ENCODE measurements at places on chromosomes 11 and 22. TPM values are rescaled to one million over a fixed set of nuclear protein-coding genes. Genes with fewer than 3 reads are reported as not detected.

GRCh38 chr11:111393096-111393495 is 14.0 kb upstream of the POU2AF1 start:
- peaks cover 13% of the 10 kb centered on the region for H3K4me1 ChIP-seq
- H3K27me3 ChIP-seq = peaks cover 2% of the 10 kb centered on the region
- H3K4me3 ChIP-seq = no peak overlapping the region
- DNase-seq = no peak

DNA sequence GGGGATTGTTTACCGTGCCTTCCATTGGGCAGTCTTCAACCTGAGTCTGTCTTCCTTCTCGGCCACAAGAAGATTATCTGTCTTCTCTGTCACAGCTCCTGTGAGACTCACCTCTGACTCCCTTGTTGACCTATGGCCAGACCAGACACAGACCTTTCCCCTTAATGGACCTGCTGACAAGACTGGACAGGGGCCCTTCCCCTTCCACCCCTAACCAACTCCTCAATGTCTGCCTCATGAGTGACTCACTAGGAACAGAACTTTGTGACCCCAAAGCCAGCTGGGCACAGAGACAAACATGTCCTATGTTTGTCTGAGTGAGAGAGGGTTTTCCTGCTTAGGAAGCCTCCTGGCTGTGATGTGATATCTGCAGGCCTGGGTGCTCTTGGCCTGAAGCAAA is 405.0 kb downstream of the BRD1 start:
- no peaks in the 10 kb centered on the region for H3K36me3 ChIP-seq
- H3K4me3 ChIP-seq = no peak overlapping the region
- peaks cover 2% of the 10 kb centered on the region for H3K27me3 ChIP-seq
- no peak overlapping the region for H3K27ac ChIP-seq
- no peak for DNase-seq
- H3K4me1 ChIP-seq = no peaks in the 10 kb centered on the region

GRCh38 chr11:1767399-1768140 is 3.8 kb upstream of the CTSD start:
- DNase-seq = no peak
- H3K27me3 ChIP-seq = no peaks in the 10 kb centered on the region
- no peaks in the 10 kb centered on the region for H3K36me3 ChIP-seq
- no peak overlapping the region for H3K4me3 ChIP-seq
- peaks cover 21% of the 10 kb centered on the region for H3K4me1 ChIP-seq

GRCh38 chr11:122028545-122028944 is 87.5 kb downstream of the BLID start:
- no peak for DNase-seq
- H3K27ac ChIP-seq = no peak overlapping the region
- H3K4me1 ChIP-seq = no peaks in the 10 kb centered on the region
- no peak overlapping the region for H3K4me3 ChIP-seq
- no peaks in the 10 kb centered on the region for H3K36me3 ChIP-seq
- peaks cover 2% of the 10 kb centered on the region for H3K27me3 ChIP-seq

DNA sequence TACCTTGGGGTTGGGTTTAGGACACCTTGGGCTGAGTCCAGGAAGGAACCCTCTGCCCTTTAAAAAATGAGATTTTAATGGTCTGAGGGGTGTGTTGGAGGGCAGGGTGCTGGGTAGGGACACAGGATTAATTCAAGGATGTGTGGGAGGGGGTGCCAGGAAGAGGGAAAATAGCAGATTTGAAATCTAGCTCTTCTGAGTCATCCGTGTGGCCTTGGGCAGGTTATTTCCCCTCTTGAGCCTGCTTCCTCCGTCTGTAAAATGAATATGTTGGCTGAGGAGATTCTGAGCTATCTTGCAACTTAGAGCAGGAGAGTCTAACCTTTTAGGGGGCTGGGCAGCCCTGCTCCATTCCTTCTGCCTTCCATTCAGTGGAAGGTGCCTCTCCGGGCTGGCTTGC is 3.0 kb downstream of the TSPAN18 start:
- peaks cover 36% of the 10 kb centered on the region for H3K4me1 ChIP-seq
- no peak for DNase-seq
- H3K27ac ChIP-seq = no peak overlapping the region
- peaks cover 17% of the 10 kb centered on the region for H3K27me3 ChIP-seq

- no peak overlapping the region for H3K4me3 ChIP-seq
- H3K36me3 ChIP-seq = peaks cover 27% of the 10 kb centered on the region
- H3K4me1 ChIP-seq = no peaks in the 10 kb centered on the region
- DNase-seq = no peak
Measured at GRCh38 chr22:46696229-46696518, 41.9 kb downstream of the CERK start.

- DNase-seq = no peak
- H3K36me3 ChIP-seq = peaks cover 58% of the 10 kb centered on the region
- H3K4me1 ChIP-seq = peaks cover 55% of the 10 kb centered on the region
- no peaks in the 10 kb centered on the region for H3K27me3 ChIP-seq
Measured at GRCh38 chr11:83162377-83162776, 5.4 kb downstream of the PCF11 start.

- no peaks in the 10 kb centered on the region for H3K36me3 ChIP-seq
- DNase-seq = no peak
- no peaks in the 10 kb centered on the region for H3K4me1 ChIP-seq
- H3K27me3 ChIP-seq = no peaks in the 10 kb centered on the region
- no peak overlapping the region for H3K27ac ChIP-seq
Measured at GRCh38 chr22:34096770-34097169, 176.5 kb upstream of the LARGE1 start.

- no peaks in the 10 kb centered on the region for H3K36me3 ChIP-seq
- no peak for DNase-seq
- H3K27me3 ChIP-seq = no peaks in the 10 kb centered on the region
- H3K4me3 ChIP-seq = no peak overlapping the region
- no peak overlapping the region for H3K27ac ChIP-seq
Measured at GRCh38 chr22:43479301-43479950, 67.6 kb downstream of the MPPED1 start.

DNA sequence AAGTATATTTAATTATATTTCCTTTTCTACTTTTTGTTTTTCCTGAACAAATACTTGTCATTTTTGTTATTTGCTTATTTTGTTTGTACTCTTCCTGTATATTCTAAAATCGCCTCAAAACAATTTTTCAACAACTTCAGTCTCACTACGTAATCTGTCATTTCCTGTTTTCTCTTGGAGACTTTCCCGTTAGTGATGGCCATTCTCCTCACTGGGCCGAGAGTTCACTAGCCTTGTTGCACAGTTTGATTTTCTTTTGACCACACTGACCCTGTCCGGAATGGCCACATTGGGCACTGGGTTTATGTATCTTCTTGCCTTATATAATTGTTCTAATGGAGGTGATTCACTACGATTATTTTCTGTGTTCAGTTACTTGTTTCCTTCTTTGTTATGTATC is 726.1 kb downstream of the FAM181B start:
- H3K27ac ChIP-seq = no peak overlapping the region
- no peaks in the 10 kb centered on the region for H3K36me3 ChIP-seq
- no peak overlapping the region for H3K4me3 ChIP-seq

DNA sequence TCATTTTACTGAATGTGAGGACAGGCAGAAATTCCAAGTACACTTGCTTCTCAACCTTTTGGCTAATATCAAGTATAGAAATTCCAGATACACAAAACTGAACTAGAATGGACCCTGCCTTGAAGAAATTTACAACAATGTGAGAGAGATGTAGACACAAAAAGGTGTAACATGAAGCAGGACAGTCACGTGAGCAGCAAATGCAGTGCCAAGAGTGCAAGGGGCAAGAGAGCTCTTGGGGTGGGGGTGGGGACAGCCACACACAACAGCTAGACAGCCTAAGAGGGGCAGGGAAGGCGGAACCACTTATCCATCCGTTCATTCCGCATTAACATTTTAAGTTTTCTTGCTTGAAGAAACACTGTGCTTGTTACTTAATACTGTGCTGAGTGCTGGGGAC is 28.9 kb downstream of the PLEKHA7 start:
- H3K36me3 ChIP-seq = no peaks in the 10 kb centered on the region
- H3K27me3 ChIP-seq = peaks cover 3% of the 10 kb centered on the region
- peaks cover 29% of the 10 kb centered on the region for H3K4me1 ChIP-seq
- H3K4me3 ChIP-seq = no peak overlapping the region
- H3K27ac ChIP-seq = no peak overlapping the region
- DNase-seq = no peak

DNA sequence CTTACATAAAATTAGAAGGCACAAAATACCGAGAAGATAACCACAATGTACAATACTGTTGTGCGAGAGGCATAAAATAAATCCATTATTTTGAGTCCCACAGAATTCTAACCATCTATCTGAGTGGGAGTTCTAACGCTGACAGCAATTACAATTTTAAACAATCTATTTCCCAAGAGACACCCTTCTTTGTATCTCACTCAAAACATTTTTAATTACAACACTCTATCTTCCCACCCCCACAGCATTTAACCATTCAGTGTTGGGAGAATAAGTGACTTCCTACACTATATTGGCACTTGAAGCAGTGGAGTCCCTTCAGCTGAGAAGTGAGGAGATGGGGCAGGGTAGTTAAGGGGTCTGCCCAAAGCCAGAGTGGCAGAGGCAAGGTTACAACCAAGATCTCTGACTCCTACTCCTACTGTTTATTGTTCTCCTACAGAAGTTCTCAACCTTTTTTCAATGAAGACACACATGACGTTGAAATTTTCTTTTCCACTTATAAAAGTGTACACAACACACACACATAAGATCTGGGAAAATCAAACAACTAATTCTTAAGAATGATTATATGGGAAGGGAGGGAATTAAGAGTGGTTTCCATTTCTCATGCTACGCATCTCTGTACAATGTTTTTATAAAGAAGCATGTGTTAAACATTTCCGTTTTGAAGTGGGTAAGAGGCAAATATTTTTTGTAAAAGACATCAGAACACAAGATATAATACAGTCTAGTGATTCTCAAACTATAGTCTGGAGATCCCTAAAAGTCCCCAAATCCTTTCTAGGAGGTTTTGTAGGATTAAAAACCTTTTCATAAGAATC is 10.9 kb downstream of the SLC25A17 start:
- H3K27ac ChIP-seq = peak overlapping the region; percentile 9
- H3K4me1 ChIP-seq = peaks cover 11% of the 10 kb centered on the region
- H3K27me3 ChIP-seq = no peaks in the 10 kb centered on the region
- H3K36me3 ChIP-seq = peaks cover 8% of the 10 kb centered on the region
- no peak for DNase-seq

- no peaks in the 10 kb centered on the region for H3K27me3 ChIP-seq
- no peak overlapping the region for H3K4me3 ChIP-seq
- DNase-seq = no peak
- H3K27ac ChIP-seq = no peak overlapping the region
Measured at GRCh38 chr22:31736458-31736857, 13.5 kb downstream of the PRR14L start.

GRCh38 chr11:70365544-70365927 is 32.8 kb upstream of the CTTN start:
- peak overlapping the region; percentile 97 for H3K27ac ChIP-seq
- H3K4me3 ChIP-seq = peak overlapping the region; percentile 75
- H3K36me3 ChIP-seq = peaks cover 43% of the 10 kb centered on the region
- H3K27me3 ChIP-seq = no peaks in the 10 kb centered on the region
- no peak for DNase-seq

GRCh38 chr11:92976681-92977080 is 7.2 kb downstream of the MTNR1B start:
- no peak overlapping the region for H3K4me3 ChIP-seq
- no peak for DNase-seq
- H3K27ac ChIP-seq = no peak overlapping the region
- no peaks in the 10 kb centered on the region for H3K27me3 ChIP-seq

DNA sequence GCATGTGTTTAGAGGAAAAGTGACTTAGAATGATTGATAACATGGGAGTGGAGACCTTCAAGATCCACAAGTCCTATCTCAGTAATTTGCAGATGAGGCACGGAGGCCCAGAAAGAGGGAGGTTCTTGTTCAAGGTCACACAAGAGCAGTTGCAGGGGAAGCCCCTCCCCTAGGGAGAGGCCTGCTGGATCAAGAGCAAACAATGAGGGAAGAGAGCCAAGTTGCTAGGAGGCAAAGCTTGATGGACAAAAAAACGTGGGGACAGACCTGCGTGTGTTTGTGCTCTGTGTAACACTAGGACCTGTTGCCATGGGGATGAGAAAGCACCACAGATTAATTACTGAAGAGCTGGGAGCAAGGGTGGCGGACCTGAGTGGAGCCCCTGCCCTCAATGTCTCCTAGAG is 6.4 kb upstream of the MFRP start:
- H3K4me3 ChIP-seq = no peak overlapping the region
- peaks cover 10% of the 10 kb centered on the region for H3K4me1 ChIP-seq

- H3K27ac ChIP-seq = no peak overlapping the region
- DNase-seq = no peak
Measured at GRCh38 chr22:37546437-37547250, 13.6 kb upstream of the CDC42EP1 start.

- H3K27me3 ChIP-seq = no peaks in the 10 kb centered on the region
- no peak overlapping the region for H3K27ac ChIP-seq
- H3K4me3 ChIP-seq = no peak overlapping the region
- H3K36me3 ChIP-seq = peaks cover 85% of the 10 kb centered on the region
Measured at GRCh38 chr11:67251841-67252240, 14.4 kb upstream of the GRK2 start.

DNA sequence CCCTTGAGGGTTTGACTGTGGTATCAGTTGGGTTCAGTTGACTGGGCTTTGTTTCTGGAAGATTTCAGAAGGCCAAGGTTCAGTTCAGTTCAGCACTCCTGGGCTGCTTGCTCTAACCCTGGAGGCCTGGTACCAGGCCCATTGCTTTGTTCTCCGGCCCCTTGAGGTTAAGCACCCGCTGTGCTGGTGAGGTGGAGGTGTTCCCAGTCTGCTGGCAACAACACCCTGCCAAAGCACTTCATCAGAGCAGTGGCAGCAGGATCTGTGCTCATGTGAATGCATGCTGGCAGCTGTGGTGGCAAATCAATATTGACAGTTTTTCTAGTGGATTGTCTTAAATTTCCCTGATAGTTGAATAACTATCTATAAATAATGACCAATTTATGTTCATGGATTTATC is 3.8 kb upstream of the SCGB1D1 start:
- H3K27ac ChIP-seq = no peak overlapping the region
- DNase-seq = no peak
- peaks cover 10% of the 10 kb centered on the region for H3K27me3 ChIP-seq
- no peaks in the 10 kb centered on the region for H3K36me3 ChIP-seq

- peaks cover 95% of the 10 kb centered on the region for H3K4me1 ChIP-seq
- H3K27me3 ChIP-seq = no peaks in the 10 kb centered on the region
- DNase-seq = no peak
- H3K36me3 ChIP-seq = peaks cover 69% of the 10 kb centered on the region
- peak overlapping the region; percentile 52 for H3K4me3 ChIP-seq
Measured at GRCh38 chr11:61107888-61108287, 5.6 kb downstream of the CD5 start.

The MUC5AC gene
- total RNA-seq = not detected

The KLHL22 gene
- total RNA-seq = 21.9 TPM

The BARX2 gene
- total RNA-seq = 8.8 TPM

Measured in activated T-helper 1 cell treated with anti-CD3 and anti-CD28 coated beads, Interleukin-12 subunit alpha, Interleukin-12 subunit beta, Interleukin-2, Interleukin-4 antibody, amounts not matched to agents 30 ng/mL and 10 ng/mL and 1 ng/mL, durations not matched to agents 14 hours and 24 hours and 36 hours (primary cell).